ENCODE measurements at places on chromosomes 5 and 9.

DNA sequence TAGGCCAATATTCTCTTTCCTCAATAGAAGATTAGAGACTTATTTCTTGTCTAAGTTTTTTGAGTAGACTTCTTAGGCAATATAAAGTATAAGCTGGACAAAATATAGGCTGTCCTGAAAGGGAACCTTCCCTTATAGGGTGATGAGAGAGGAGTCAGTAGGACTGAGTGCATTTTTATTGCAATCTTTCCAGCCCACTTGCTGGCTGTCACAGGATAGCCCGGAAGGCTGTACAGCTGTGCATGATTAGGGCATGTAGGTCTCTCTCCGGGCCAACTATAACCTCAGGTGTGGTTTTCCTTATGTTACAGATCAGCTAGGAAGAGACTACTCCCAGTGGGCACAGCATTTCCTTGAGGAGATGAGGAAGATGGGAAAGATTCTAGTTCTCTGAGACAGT lies 159.8 kb upstream of the MEF2C start:
- no peak for DNase-seq

- DNase-seq = no peak
Observed at GRCh38 chr9:92603990-92604389, 65.9 kb downstream of the IPPK start.

GRCh38 chr5:149887622-149888183 lies 56.9 kb downstream of the PDE6A start:
- no peak for DNase-seq

DNA sequence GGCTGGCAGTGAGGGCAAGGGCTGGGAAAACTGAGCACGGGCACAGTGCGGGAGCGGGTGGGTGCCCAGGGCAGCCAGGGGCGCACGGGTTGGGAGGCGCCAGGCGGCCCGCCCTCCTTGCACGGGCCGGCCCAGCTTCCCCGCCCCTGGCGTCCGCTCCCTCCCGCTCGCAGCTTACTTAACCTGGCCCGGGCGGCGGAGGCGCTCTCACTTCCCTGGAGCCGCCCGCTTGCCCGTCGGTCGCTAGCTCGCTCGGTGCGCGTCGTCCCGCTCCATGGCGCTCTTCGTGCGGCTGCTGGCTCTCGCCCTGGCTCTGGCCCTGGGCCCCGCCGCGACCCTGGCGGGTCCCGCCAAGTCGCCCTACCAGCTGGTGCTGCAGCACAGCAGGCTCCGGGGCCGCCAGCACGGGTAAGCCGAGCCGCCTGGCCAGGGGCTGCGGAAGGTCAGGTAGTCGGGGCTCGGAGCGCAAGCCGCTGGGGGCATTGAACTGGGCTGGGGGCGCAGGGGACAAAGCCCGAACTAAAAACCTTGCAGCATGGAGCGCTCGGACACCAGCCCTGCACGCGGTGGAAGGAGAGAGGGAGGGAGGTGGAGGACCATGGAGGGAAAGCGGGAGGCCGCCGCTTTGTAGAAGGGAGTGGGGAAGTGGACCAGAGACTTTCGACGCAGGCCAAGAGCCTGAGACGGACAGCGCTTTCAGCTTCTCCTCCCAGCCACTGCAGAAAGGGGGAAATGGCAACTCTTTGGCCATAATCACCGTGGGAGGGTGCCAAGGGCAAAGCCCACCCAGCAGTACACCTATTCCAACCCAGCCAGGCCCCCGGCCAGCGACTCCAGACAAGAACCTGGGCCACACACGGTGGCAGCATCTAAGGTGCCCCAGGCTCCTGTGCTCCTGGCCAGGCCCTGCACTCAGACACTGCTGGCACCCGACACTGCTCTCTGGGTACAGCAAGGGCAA lies at the start of gene TGFBI:
Gene TGFBI, plus strand, starts transcription at position 207 of the 961 bp plus-strand sequence. Its CDS starts 68 bp downstream, at position 275.
- no peak for DNase-seq

DNA sequence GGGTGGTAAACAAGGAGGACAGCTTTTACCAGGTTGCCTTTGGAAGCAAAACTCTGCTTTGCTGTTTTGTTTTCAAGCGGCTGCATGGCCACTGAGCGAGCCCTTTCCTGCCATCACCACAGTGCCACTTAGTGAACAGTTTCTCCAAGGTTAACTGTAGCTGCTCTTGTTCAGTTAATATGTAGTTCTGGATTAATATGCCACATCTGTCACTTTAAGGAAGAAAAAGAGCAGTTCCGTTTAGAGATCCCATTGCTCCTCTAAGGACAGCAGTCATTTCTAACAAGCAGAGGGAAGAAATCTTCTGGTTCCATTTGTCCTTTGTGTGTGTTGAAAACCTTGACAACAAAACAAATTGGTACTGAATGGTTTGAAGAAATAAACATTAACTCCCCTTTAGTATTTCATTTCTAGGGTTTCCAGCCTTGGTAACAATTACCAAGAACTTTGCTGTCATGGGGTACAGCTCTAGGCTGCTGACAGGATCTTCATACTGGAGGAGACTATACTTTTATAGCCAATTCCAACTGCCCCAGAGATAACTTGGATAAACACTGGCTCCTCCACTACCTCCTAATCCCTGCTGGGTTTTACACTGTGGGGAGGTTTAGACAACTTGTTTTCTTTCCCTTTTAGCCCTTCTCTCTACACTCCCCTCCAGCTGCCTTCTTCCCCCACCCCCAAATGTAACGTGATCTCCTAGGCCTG lies 10.3 kb upstream of the ABL1 start:
- DNase-seq = no peak

Measured in activated naive CD4-positive, alpha-beta T cell treated with anti-CD3 and anti-CD28 coated beads for 36 hours (primary cell).